Stimulated activated CD8-positive, alpha-beta memory T cell treated with anti-CD3 and anti-CD28 coated beads, Interleukin-15, amount 100 ng/mL, for 1 hour (primary cell): ENCODE measurements at places on chromosomes 4 and X.

GRCh38 chrX:8815460-8816065 lies 14.4 kb upstream of the FAM9A start:
- DNase-seq: no peak

DNA sequence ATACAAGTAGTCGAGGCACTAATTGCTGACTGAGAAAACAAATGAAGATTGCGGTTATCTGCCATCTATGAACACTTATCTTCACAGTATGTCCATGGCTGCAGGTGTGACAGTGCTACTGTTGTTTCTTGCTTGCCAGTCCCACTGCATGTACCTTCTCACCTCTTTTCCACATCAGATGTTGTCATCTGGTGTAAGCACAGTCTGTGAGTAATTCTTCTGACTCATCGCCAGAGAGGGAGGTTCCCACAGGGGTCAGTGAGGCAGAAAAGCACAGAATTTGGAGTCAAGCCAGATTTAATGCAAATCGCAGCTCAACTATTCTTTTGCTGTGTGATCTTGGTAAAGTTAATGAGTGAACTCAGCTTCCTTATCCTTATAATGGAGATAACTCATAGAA lies 144.4 kb downstream of the GLRA2 start:
- no peak for DNase-seq

DNA sequence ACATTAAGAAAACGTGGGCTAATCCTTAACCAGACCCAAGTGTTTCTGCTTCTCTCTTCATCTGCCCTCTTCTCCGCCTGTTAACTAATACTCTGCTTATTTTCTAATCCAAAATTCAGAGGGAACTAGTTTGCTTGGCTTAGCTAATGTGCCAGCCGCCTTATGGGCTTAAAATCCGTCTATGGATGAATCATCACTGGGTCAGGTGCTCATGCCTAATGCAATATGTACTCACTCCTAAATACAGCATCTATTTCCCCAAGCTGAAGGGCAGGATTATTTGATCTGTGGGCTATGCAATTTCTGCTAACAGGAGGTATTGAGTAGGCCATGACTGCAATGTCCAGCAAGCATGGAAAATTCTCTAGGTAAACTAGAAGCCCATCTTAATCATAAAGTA lies 12.4 kb downstream of the DYNLT3 start:
- DNase-seq: no peak

GRCh38 chr4:59091146-59092142 lies 1981.3 kb upstream of the IGFBP7 start:
- DNase-seq: no peak
